ENCODE measurements at places on chromosomes 16 and 17.

- no peak for DNase-seq
Measured at GRCh38 chr16:77327717-77328116, 107.1 kb downstream of the ADAMTS18 start.

DNA sequence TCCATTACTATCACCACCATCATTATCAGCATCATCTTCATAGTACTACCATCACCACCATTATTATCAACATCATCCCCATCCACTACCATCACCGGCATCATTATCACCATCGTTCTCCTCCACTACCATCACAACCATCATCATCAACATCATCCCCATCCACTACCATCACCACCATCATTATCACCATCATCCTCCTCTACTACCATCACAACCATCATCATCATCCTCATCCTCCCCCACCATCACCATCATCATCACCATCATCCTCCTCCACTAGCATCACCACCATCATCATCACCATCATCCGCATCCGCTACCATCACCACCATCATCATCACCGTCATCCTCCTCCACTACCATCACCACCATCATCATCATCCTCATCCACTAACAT lies 639.8 kb upstream of the RBFOX1 start:
- no peak for DNase-seq

DNA sequence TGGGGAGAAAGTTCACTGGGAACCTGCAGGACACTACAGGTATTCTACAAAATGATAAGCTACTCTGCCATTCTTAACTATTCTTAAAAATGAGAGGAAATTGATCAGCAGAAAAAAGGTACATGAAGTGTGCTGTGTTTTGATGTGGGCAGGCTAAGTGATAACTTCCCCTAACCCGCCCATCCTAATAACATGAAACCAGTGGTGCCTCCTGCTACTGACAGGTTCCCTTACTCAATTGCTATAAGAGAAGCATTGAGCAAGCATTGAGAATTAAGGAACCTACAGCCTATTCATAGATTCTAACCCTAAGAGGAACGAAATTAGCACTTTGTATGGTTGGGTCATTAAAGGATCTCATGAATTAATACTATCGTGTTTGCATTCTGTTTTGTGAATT lies 18.9 kb downstream of the XYLT1 start:
- DNase-seq = no peak

DNA sequence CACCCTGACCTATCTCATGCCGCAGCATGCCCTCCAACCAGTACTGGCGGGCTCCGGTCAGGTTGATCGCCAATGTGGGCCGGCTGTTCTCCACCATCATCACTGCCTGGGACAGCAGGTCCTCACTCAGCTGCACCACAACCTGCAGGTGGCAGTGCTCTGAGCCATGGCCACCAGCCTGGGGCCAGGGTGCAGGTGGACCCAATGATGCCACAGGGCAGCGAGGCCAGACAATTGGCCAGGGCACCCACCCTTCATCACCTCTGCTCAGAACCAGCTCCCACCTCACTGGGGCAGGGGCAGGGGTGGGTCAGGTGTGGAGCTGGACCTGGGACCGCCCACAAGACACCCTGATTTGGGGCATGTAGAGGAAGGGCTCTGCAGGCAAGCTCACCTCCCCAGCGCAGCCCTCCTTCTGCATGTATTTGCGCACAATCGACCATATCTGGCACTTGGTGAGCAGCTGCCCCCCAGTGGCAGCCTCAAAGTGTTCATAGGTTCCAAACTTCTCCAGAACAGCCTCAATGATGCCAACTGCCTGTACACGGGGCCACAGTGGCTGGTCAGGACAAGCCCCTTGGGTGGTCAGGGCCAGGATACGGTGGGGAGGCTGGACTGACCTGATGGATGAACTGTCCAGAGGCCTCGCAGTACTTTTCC lies 4.2 kb downstream of the MATCAP1 start:
- DNase-seq = no peak

DNA sequence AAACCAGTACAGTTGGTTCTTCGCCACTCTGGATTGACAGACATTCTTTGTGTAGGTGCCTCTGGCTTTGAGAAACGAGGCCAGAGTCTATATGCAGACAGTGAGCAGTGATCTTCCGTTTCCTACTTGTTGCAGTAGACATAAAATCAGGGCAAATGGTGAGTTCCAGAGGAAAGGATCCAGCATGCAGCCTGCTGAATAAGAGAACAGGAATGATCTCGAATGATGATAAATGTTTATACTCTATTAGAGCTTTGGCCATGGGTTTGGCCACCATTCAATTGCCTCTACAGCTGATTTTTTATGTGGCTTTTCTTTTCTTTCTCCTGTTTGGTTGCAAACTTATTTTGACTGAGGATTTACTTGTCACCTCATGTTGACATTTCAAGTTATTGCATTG lies 286.7 kb downstream of the IRX3 start:
- DNase-seq = no peak

DNA sequence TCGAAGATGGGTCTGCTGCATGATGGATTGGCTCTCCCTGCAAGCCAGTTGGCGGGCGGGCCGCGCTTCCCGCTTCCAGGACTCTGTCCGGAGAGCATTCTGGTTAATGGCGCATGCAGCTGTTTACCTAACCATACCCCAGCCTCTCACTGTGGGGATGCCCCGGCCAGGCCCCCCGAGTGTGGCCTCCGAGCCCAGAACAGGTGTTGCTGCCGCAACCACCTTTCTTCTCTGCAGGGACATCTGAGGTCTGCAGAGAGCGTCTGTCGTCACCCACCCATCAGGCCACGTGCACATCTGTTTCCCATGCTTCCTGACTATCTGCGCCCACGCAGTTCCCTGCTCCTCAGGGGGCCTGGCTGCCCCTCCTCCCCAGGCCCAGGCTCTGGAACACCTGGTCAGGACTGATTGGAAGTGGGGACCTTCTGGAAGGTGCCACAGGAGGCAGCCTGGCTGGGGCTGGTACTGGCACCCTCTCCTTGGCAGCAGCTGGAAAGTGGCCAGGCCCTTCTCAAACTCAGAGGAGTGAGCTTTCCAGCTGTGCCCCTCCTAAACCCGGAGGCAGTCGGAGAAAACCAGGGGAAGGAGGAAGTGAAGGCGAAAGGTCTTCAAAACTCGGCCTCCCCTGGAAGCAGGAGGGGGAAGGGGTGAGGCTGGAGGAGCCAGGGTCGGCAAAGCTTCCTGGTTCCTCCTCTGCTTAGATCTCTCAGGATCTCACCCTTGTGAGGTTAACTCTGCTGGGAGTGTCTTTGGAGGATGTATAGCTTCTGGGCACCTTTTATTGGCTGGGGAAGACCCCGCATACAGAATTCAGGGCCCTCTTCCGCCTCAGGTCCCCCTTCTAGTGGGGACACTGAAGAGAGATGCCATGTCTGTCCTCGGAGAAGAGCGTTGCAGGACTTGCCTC lies 64.5 kb upstream of the CIBAR2 start:
- DNase-seq = no peak

GRCh38 chr16:83732536-83732935 lies 75.2 kb upstream of the HSBP1 start:
- no peak for DNase-seq

GRCh38 chr16:67907397-67908180 lies 14.5 kb downstream of the PSKH1 start:
- no peak for DNase-seq

DNA sequence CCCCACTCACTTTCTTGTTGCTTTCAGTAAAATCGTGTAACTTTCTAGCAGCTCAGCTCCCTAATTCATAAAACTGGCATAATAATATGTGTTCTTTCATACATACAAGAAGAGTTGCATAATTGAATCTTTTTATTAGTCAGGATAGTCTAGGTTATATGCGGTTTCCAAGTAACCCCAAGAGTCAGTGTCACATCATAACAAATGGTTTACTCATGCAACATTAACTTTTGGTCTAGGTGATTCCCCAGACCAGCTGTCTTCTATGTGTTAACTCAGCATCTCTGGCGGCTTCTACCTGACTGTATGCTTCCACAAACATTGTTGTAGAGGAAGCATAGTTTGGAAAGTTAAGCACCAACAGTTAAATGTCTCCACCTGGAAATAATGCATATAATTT lies 1000.4 kb downstream of the CDH11 start:
- DNase-seq = no peak

DNA sequence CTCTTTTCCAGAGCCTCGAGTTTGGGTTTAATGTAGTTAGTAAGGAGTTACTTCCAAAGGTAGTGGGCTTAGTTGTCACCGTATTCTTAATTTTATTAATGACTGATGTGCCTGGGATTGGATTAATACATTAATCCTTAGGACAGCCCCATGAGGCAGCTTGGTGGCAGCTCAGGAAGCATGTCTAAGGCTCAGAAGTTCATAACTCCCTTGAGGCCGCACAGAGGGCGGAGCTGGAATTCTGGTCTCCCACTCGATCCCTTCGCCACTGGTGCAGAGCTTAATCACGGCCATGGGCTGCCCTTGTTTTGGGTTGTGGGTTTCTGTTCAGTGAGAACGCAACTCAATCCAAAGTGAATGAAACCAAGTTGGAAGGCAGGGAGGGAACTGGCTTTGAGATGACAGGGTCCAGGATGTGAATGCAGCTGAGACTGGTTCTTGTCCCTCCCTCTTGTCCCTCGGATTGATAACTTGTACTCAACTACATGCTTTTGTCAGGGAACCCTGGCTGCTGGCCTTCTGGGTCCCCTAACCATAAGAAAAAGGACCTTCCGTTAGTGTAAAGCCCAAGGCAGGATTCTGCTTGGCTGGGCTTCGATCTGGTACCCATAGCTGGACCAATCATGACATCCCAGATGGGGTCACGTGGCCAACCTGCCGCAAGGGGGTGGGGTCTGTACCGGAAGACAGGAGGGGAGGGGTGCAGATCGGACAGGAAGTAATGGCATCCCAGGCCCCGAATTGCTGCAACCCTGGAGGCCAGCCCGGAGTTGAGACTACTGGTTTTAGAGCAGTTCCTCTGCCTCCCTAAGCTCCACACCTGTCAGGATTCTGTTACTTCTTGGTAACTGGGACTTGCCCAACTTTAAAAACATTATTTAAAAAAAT lies 45.4 kb downstream of the SNX20 start:
- DNase-seq = no peak

GRCh38 chr16:78727536-78727935 lies 628.1 kb downstream of the WWOX start:
- DNase-seq = no peak

DNA sequence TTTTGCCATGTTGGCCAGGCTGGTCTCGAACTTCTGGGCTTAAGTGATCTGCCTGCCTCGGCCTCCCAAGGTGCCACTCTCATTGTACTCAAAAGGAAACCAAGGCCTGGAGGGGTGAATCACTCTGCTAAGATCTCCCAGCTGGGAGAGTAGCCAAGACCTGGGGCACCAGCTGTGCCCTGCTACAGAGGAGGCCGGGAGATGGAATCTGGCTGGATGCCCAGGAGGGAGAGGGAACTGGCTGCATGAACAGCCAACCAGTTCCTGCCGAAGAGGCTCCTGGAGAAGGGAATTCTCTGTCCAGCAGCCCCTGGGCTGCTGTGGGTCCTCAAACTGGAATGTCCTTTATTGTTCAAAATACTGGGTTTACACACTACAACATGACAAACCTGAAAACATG lies 238.7 kb upstream of the CIBAR2 start:
- DNase-seq = no peak

DNA sequence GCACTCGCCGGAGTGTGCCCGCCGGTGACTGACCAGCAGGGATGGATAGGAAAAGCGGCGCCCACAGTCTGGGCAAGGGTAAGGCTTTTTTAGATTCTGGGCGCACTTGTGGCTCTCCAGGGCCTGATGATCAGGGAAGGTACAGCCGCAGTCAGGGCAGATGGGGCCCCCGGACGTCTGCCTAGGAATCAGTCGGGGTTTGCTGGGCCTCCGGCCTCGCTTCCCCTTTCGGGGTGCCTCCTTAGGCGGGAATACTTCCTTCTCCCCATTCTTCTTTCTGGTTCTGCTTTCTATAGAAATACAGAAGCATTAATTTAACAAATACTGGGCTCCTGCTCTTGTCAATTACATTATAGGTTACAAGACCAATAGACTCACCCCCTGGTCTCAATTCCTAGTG lies 5.0 kb downstream of the ZNF689 start:
- DNase-seq = no peak

GRCh38 chr17:76199469-76199868 lies 40.8 kb downstream of the RNF157 start:
- no peak for DNase-seq

DNA sequence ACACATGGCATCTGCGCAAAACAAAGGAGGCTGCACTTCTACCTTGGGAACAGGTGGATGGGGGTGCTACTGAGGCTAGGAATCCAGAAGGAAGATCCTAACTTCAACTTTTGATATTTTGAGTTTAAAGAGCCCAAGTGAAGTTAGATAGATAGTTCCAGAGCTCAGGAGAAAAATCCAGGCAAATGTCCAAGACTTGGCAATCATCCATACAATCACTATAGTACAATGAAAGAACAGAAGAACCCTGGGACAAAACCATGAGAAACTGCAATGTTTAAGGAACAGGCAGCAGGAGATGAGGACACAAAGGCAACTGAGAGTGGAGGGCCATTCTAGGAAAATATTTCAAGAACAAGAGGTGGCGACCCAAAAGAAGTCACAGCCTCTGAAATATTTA lies 12.4 kb downstream of the CDYL2 start:
- no peak for DNase-seq

- DNase-seq = no peak
Measured at GRCh38 chr17:39237586-39237985, 11.8 kb upstream of the STAC2 start.

DNA sequence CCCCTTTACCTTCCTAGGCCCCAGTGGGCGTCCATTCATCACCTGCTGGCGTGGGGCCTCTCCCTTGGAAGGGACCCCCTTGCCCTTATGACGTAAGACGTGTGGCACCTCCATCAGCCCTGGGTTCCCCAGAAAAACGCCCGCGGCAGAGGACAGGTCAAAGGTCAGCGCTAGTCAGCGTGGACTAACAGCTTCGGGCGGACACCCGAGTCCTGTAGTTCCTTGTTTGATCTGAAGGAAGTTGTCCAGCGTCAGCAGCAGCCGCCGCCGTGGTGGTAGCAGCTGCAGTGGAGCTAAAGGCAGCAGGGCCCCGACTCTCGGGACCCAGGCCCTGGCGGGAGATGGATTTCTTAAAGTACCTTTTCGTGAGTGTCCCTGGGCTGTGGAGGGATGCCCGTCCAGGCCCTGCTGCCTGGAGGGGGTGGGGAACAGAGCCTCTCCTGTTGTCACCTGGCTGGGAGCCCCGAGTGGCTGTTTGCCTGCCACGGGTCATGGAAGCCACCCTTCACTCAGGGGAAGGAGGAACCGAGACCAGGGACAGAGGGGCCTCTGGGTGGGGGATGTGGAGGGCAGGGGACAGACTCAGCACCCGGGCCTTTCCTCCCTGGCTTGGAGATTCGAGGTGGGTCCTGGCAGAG lies 123.6 kb downstream of the OR1D5 start:
- DNase-seq = no peak

- DNase-seq = no peak
Measured at GRCh38 chr16:268141-269053, 7.3 kb downstream of the RGS11 start.

GRCh38 chr17:53466733-53467132 lies 356.0 kb upstream of the KIF2B start:
- DNase-seq = no peak

GRCh38 chr17:29622337-29623282 lies at the start of gene CORO6:
Gene CORO6, minus strand, starts transcription at chr17:29622912. Its CDS starts 1,491 bp downstream, at chr17:29621421.
- peak; percentile 32 for DNase-seq

- DNase-seq = no peak
Measured at GRCh38 chr17:44807093-44807816, 22.8 kb downstream of the GJC1 start.

All from activated gamma-delta T cell (primary cell).